Anterior cingulate cortex (tissue), 58 donors: ENCODE measurements at places on chromosomes 4 and X.

- DNase-seq: no peak
Measured at GRCh38 chrX:108735679-108736508, 469 bp downstream of the IRS4 start.

DNA sequence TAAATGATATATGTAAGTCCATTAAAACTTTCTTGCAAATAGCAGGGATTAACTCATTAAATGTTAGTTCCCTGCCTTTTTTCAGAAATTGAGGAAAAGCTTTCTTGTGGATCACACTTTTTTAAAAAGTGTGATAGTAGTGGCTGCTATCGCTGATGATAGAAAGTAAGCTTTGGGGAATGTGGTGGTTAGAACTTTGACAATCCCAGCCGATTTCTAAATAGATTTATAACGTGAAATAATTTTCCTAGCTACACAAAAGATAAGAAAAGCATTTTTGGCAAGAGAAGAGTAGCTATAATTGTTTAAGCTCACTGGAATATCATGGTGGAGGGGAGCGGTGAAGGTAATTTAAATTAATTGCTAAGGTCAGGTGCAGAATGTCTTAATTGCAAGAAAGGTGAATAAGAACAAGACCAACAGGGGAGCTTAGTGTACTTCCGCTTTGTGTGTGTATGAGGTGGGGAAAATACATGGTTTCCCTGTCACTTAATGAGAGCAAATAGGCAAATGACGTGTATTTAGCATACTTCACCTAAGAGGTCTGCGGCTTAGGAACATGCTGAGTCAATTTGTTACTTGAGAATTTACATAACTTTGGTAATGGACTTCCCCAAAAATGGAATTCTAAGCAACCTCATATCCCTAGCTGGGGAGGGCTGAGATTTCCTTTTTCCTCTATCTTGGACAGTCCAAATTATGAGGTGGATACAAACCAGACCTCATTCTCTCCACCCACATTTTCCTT lies 11.7 kb upstream of the IL21 start:
- no peak for DNase-seq

- DNase-seq: no peak
Measured at GRCh38 chr4:123352240-123352945, 44.2 kb upstream of the SPRY1 start.

GRCh38 chr4:8320386-8320750 lies 50.8 kb downstream of the HTRA3 start:
- no peak for DNase-seq

- DNase-seq: no peak
Measured at GRCh38 chr4:60314416-60314815, 885.7 kb upstream of the ADGRL3 start.

DNA sequence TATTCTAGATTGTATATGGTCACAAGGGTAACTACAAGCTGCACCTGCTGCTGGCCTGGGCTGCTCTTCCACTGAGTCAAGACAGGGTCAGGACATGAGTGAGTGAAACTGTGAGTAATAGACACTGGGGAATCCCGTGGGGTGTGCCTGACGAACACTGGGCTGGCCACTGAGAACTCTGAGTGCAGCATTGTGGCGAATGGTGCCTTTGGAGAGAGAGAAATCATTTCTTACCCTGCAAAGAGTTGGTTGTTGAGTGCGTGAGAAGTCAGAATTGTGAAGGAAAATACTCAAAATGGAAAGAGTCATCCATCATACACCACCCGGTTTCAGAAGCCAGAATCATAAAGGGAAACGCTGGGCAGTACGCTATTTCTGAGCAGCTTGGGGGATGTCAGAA lies 43.1 kb upstream of the LSM6 start:
- no peak for DNase-seq

DNA sequence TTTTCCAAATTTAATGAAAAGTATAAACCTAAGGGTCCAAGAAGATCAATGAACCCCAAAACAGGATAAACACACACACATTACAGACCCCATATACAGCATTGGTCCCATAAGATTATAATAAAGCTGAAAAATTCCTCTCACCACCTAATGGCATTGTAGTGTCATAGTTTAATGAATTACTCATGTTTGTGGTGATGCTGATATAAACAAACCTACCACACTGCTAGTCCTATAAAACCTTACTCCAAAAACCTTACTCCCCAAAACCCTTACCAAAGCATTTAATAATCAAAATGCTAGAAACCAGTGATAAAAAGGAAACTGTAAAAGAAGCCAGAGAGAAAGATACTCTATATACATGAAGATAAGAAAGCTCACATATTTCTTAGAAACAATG lies 148.1 kb upstream of the SH3RF1 start:
- DNase-seq: no peak

DNA sequence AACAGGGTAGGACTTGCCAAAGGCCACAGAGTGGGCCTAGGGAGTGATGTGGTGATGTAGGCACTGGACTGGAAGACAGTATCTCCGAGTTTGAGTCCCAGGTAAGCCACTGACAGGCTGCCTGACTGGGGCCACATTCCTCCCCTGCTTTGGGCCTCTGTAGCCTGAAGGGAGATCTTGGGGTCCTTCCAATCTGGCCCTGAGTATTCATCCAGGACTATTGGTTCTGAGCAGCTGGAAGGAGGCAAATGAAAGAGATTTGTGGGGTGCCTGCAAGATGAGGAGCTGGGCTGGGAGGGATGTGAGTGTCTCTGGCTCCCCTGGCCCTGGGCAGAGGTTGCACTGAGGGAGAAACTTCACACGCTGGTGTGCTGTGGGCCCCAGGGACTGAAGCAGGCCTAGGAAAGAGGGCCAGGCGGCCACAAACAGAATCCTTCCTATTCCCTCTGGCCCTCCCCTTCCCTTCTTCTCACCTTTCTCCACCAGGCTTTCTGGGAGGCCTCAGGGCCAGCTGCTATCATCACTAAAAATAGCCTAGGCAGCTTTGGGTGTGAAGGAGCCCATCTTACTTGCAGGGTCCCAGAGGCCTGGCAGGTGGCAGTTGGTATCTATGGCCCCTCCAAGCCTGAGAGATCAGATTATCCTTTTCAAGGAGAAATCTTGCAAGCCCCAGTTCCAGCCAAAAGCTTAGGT lies 70.1 kb downstream of the PJA1 start:
- no peak for DNase-seq

GRCh38 chrX:7948483-7948882 lies 21.3 kb upstream of the PNPLA4 start:
- no peak for DNase-seq

- DNase-seq: no peak
Measured at GRCh38 chrX:69195192-69195591, 29.9 kb upstream of the PJA1 start.

GRCh38 chrX:120244395-120244734 lies 6.2 kb upstream of the ZBTB33 start:
- no peak for DNase-seq

GRCh38 chr4:75821966-75822365 lies 80.3 kb downstream of the PPEF2 start:
- DNase-seq: no peak

DNA sequence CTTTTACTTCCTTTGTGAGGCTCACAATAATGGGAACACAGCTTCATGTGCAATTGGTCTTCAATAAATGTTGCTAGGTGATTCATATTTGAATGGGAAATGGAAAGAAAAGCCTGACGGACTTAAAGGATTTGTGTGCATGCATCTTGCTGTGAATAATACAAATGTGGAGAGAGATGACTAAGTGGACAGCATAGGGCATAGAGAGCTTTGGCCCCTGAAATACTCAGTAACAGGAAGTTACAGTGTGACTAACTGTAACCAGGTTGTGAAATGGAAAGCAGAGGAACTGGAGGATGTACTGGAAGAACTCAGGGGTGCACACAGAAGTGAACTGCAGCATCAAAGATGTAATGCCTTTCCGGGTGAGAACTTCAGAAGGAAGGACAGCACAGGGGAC lies 206.7 kb downstream of the MGST2 start:
- no peak for DNase-seq

GRCh38 chr4:83065266-83065665 lies 30.3 kb downstream of the COPS4 start:
- DNase-seq: no peak

- DNase-seq: no peak
Measured at GRCh38 chr4:113687067-113687718, 74.3 kb downstream of the CAMK2D start.

DNA sequence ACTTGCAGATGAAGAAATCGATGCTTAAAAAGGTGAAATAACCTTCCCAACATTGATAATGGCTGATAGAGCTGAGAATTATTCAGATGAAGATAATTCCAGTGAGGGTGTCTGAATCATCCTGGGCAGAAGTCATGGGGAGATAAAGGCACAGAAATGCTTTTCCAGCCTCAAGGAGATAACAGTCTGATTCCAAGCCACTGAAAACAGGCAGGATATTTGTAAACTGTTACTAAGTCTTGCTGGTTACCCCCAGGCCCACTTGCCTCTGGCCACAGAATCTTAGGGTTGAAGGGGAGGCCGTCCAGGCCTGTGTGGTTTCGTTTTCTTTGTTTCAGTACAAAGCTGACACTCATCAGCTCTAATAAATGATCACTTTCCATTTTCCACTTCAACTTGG lies 158.5 kb downstream of the SH3KBP1 start:
- no peak for DNase-seq

- DNase-seq: no peak
Measured at GRCh38 chr4:102281171-102281839, 64.0 kb downstream of the SLC39A8 start.

DNA sequence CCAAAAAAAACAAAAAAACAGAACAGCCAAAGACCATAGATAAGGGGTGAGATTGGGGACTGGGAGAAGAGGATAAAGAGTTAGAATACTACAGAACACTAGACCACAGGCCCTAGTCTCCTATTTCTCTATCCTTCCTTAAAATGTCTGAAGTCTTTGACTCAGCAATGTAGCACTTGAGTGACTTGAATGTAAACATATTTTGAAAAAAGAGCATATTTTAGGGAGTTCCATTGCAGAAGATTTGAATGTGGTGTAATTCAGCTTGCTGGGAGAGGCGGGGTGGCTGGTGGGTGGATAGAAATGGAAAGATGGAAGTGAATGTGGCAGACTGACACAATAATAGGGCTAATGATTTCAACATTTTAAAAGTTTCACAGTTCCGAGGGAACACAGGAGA lies 144.9 kb downstream of the CHIC2 start:
- no peak for DNase-seq

DNA sequence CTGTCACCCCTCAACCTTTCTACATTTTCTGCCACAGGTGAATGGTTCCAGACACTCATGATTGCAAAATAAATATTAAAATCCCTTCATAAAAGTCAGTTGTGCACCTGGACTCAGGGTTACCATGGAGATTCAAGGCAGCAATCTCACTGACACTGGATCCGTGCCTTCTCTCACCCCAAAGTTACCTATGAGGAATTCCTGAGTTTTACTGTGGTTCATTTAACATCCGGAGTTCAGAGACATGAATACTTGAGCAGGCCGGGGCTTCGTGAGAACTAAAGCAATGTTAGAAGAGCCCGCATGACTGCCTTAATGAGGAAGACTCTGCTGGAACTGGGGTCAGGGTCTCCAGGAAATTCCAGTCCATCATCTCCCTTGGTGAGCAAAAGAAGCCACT lies 12.5 kb upstream of the CLNK start:
- no peak for DNase-seq

DNA sequence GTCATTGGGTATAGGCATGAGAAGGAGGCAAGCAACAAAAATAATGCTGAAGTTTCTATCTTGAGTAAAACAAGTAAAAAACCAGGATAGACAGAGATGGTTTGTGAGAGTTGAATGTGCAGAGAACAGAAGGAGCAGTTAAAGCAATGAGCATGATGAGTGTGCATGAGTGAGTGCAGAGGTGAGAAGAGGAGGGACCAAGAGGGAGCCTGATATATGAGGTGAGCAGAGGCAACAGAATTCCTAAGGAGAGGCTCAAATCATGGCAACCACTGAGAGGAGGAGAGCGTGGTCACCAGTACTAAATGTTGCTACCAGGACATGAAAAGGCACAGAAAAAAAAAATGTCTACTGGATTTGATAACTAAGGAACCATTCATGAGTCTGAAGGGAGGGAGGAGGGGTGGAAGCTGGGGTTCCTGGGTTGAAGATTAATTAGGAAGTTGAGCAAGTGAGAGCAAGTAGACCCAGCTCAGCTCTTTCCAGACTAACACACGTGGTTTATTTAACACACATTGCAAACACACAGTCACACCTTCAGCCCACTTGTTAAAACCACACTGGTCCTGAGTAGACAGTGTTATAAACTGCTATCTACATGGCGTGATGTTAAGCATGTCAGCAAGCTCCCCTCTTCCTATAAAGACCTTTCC lies 69.0 kb upstream of the IQCM start:
- DNase-seq: no peak

GRCh38 chrX:16772460-16772859 lies 13.8 kb upstream of the TXLNG start:
- no peak for DNase-seq

DNA sequence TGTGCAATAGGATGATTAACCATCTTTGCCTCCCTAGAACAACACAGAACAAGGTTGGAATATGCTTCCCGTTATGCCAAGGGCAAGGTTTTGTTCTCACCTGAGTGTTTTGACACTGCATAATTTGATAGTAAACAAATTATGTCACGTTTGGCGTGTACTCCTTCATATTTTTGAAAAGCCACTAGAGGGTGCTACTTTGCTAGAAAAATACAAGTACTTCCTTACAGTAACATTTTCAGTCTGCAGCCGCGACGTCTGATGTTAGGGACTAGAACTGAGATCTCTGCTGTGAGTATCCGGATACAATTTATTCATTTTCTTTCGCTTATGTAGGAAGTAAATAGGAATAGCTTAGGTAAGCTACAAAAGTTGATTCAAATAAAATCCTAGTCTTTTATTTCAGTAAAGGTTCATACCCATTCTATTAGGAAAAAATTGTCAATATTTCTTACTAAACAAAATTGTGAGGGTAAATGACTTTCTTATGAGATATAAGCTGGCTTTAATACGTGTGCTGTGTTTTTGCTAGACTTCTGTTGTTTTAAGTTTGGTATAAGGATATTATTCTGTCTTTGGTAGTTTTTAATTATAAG lies 181.1 kb upstream of the WDFY3 start:
- DNase-seq: no peak

DNA sequence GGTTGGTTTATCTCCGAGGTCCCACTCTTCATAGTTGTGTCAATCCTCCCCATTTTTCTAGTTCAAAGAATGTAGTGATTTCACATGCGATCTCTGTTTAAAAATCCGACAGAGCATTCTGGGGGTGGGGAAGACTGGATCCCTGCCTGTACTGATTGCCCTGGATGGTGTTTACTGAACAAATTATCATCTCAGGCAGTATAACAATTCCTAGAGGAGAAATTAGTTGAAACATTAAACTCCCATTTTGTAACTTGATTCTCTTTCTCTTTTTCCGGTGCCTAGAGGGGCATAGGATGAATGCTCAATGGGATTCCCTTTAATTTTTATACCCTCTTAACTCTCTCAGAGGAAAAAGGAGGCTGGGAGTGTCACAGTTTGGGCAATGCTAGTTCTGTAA lies 10.0 kb upstream of the CWH43 start:
- no peak for DNase-seq

DNA sequence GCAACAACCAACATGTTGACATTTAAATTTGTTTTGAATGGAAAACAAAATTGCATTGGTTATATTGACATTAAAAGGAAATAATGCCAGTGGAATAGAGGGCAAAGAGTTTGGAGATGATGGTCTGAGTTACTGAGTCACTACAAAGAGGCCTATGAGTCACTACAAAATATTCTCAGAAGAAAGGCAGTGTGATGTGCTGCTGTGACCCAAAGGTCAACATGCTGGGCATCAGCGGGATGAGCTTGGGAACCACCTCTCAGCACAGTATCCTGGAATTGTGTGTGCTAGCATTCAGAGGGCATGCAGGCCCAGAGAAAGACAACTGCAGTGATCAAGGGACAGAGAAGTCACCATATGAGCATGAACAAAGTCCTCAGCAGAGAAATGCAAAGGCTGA lies 2.8 kb downstream of the CMC4 start:
- DNase-seq: no peak

- no peak for DNase-seq
Measured at GRCh38 chrX:41559235-41560052, 112.3 kb downstream of the NYX start.
